ENCODE measurements at places on chromosomes 16 and 17.

- DNase-seq: no peak
Observed at GRCh38 chr16:7372095-7372494, 39.5 kb downstream of the RBFOX1 start.

GRCh38 chr17:82049521-82049971 is 2.1 kb downstream of the RFNG start:
- DNase-seq: no peak

DNA sequence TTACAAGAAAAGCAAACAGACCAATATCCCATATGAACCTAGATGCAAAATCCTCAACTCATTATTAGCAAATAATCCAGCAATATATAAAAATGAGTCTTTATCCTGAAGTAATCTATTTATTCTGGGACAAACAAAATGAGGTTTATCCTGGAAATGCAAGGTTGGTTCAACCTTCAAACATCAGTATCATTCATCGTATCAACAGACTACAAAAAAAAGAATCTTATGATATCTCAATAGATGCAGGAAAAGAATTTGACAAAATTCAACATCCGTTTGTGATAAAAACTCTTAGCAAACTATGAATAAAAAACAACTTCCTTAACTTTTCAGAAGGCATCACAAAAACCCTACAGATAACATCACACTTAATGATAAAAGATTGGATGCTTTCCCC is 18.4 kb upstream of the BAIAP2 start:
- DNase-seq: no peak

DNA sequence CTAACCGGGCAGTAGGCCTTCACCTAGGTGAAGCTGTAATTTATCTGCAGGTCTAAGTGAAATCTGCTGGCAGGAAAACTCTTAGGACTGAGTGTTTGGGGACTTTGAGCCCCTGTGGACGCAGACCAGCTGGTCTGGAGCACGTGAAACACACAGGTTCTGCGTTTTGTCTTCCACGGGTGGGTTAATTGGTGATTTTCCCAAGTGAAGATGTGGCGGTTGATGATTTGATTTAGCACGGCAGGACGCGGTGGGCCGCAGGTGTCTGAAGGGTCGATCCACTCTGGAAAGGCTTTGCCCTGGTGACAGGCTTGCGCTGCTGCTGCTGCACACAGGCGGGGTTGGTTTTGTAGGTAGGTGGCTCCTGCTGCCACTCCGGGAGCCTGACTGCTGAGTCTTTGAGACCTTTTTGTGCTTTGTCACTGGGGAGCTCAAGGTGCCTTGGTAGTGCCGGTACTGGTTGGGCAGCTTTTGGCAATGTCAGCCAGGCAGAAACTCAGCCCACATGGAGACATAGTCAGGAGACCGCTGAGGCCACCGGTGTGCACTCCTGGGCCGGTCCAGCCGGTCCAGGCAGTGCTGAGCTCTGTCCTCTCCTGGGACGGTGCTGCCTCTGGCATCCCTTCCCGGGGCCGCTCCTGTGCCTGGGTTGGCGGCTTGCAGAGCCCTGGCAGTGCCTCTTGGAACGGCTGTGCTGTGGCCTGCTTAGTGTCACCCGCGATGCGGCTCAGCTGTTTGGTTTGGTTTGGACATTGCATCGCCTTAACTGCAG is 2.3 kb downstream of the BAIAP2 start:
- DNase-seq: no peak

DNA sequence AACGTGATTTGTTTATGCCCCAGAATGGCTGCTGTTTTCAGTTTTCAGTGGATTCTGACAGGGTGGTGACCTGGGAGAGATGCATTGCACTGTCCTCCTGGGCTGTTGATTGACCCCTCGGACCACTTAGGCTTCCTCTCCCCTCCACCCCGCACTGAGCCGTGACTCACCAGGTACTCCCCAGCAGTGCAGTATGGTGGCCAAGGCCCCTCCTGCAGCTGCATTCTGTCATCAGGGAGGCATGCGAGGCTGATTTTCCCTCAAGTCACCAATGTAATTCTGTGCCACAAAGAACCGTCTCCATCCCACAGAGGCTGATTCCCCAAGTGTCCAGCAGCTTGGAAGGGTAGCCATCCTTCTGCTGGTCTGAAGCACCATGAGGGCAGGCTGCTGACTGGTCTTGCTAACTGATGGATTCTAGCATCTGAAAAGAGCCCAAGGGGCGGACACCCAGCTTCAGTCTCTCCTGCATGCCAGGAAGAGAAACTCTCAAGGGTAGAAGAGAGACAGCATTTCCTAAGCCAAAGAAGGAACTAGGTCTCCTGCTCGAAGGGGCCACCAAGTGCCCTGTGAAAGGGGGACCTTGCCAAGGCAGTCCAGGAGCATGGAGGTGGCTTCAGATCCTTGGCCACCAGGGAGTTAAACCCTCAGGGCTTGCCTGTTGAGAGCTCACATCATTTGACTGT is 148.1 kb downstream of the SOCS1 start:
- DNase-seq: peak; percentile 63

DNA sequence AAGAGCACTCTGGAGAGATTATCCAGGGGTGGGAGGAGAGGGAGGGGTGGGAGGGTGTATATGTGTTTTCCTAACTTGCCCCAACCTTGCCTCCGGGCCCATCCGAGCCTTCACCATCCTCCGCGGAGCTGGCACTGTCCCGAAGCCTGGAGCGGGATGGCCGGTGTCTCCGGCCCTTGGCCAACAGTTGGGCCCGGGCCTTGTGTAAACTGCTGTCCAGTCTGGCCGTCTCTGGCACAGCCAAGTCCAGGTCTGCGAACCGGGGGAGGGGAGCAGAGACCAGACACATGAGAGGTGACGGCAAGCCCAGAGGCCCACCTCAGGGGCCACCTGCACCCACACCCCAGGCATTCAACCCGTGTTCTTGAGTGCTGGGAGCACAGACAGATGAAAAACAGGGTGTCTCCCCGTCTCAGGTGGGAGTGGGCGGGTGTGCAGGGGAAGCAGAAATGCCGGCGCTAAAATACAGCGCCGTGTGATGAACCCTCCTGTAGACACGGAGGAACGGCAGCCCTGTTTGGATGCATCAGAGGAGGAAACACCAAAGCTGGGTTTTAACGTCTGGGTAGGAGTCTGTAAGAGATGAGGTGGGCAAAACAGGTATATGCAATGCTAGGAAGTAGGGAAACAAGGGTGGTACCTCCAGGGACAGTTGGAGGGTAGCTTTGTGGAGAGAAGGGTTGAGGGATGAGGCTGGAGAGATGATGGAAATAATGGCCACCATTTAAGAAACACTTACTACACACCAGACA is 11.7 kb downstream of the SAMD14 start:
- no peak for DNase-seq

DNA sequence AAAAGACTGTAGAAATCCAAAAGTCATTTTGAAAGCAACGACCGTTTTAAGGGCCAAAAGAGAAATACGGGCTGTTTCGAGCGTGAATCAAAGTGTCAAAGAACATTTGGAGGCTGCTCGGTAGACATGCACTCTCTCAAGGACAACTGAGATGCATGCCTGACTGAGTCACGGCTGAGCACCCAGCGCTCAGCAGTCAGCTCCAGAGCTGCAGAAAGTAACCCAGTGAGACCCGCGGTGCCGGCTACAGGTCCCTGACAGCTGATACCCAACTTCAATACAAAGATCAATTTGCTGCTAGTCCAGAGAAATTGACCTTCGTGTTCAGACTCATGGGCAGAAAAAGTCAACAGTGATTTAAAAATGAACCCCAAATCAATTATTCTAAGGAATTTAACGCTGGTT is 214.9 kb downstream of the STX8 start:
- DNase-seq: peak; percentile 58

DNA sequence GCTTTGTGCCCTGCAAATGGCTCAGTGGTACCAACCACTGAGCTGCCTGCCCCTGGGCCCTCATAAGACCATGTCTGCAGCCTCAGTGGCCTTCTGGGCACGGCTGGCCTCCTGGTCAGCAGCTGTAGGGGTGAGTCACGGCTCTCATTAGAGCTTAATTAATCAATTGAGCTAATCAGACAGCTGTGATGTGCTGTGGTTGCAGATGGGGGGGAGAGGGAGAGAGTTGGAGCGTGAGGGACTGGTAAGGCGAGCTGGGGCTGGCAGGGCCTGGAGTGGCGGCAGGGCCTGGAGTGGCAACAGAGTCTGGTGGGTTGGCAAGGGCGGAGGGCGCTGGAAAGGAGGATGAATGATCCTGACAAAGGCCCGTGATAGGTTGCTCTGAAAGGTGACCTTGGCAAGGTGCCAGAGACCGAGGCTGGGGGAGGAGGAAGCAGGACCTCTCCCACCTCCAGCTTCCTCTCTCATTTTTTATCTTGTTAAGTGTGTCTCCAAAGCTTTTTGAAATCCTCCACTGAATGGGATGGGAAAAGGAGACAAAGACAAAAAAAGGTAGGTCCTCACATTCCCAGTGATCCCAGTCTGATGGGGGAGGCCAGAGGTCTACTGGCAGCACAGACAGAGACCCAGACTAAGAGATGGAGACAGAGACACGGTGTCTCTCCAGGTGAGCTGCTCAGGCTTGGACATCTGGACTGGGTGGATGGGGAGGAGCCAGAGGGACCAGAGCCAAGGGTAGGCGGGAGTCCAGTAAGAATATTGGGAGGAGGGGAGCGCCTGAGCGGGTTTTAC is 41.6 kb downstream of the DCAKD start:
- no peak for DNase-seq

GRCh38 chr17:75096082-75096625 is 8.4 kb downstream of the SLC16A5 start:
- DNase-seq: peak; percentile 84

GRCh38 chr16:81585785-81586184 is 141.2 kb downstream of the CMIP start:
- no peak for DNase-seq

GRCh38 chr17:32123782-32124181 is 18.5 kb upstream of the RHOT1 start:
- no peak for DNase-seq

- no peak for DNase-seq
Observed at GRCh38 chr17:51709694-51710633, 448.6 kb downstream of the CA10 start.

- no peak for DNase-seq
Observed at GRCh38 chr16:71242601-71243000, 12.1 kb upstream of the HYDIN start.

DNA sequence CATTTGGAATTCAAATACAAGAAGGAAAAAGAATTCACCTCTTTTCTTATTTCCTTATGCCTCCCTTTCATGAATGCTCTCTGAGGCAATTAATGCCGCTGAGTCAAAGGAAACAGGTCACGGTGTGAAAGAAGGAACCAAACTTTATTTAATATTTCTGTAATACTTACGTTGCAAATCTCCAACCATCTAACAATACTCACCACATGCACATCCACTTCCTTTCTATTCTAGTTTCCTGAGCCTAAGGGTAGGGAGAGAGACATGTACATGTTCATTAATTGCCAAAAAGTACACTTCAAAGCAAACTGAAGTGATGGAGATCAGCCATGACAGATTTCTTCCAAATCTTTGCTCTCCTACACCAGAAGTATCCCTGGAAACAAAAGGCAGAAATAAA is 47.9 kb upstream of the HLF start:
- DNase-seq: no peak

DNA sequence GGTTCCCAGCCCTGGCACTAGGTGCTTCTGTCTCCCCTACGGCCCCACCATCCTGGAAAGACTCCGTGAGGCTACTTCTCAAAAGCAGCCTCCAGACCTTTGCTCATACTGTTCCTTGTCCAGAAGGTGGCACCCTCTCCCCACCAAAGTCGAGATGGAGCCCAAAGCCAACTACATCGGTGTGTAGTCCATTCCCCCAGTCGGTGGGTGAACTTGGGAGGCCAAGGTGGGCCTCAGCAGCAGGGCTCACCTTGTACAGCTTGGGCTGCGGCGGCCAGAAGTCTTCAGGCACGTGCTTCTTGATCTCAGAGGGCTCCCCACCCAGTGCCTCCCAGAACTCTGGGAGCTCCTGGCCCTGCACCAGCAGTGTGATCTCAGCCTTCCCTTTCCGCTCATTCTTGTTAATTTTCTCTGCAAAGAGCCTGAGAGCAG is 10.2 kb downstream of the FLII start:
- DNase-seq: peak; percentile 90

DNA sequence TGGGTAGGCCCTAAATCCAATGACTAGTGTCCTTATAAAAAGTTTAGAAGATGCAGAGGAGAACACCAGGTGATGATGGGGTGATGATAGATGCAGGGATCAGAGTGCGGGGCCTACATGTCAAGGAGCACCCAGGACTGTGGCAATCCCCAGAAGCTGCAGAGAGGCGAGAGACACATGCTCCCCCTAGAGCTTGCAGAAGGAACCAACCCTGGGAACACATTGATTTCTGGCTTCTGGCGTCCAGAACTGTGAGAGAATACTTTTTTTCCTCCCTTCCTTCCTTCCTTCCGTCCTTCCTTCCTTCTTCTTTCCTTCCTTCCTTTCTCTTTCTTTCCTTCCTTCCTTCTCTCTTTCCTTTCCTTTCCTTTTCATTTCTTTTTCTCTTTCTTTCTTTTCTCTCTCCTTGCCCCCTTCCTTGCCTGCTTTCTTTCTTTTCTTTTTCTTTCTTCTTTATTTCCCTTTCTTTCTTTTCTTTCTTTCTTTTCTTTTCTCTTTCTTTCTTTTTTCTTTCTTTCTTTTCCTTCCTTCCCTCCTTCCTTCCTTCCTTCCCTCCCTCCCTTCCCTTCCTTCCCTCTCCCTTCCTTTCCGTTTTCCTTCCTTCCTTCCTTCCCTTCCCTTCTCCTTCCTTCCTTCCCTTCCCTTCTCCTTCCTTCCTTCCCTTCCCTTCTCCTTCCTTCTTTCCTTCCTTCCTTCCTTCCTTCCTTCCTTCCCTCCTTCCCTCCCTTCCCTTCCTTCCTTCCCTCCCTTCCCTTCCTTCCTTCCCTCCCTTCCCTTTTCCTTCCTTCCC is 134.3 kb downstream of the HAPSTR1 start:
- peak; percentile 13 for DNase-seq

GRCh38 chr16:49307176-49307575 is 25.5 kb upstream of the CBLN1 start:
- DNase-seq: no peak

DNA sequence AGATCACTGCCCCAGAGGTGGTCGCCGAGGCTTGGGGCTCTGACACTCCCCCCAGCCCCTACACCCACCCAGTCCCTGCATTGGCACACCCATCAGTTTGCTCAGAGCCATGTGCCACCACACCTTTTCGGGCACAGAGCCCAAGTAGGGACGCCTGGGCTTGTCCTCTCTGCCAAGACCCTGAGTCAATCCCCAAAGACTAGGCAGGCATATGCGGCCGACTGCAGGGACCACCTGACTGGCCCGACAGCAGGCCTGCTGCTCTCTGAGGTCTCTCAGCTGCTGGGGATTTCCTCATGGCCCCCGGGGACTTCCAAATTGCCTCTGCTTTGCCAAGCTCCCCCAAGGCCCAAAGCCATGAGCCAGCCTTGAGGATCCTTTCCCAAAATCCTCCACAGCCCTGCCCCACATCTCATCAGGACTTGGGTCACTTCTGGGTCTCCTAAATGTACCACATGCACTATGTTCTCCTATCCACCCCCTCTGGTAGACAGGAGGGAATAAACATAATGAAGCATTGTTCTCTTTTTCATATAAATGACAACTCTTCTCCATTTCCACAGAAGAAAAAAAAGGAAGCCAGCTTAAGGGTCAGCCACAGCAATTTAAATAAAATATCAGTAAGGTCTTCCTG is 30.6 kb downstream of the MYO18A start:
- no peak for DNase-seq

GRCh38 chr17:876272-876671 is 94.1 kb downstream of the MRM3 start:
- DNase-seq: no peak

GRCh38 chr16:85908889-85909589 is 10.1 kb downstream of the IRF8 start:
- no peak for DNase-seq

- DNase-seq: no peak
Observed at GRCh38 chr16:2152695-2153506, 2.7 kb upstream of the TRAF7 start.

Measured in AG08396 (cell line).